ENCODE measurements at places on chromosomes 2 and 18.

GRCh38 chr2:197263077-197263476, 47.5 kb downstream of the ANKRD44 start:
- no peak for DNase-seq

DNA sequence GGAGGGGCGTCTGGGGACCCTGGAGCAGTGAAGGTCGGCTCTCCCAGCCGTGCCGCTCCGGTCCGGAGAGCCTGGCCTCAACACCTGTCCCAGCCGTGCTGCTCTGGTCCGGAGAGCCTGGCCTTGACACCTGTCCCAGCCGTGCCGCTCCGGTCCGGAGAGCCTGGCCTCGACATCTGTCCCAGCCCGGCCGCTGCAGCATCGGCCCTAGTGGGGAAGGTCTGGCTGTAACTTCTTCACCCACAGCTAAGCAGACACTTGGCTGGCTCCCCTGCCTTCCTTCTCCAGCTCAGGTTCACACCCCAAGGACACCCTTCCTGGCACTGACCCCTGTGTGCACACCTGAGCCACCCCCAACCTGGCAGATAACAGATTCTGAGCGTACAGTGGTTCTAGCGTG, 4.6 kb downstream of the KCNG2 start:
- no peak for DNase-seq

DNA sequence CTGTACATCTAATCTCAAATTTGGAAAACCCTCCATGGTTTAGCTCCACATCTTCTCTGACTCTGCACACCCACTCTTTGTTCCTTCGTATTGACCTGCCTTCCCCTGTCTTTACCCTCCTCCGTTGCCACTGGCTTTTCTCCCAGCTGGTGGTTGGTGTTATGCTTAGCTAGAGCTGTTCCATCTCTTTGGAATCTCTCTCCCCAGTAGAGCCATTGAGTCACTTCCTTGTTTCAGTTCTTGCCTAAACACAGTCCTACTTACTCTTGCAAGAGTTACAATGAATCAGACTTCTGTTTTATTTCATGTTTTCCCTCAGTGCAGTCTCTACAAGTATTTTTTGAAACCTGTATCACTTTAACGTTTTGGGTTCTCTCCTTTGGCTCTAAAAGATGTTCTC, 263.9 kb downstream of the LTBP1 start:
- no peak for DNase-seq

DNA sequence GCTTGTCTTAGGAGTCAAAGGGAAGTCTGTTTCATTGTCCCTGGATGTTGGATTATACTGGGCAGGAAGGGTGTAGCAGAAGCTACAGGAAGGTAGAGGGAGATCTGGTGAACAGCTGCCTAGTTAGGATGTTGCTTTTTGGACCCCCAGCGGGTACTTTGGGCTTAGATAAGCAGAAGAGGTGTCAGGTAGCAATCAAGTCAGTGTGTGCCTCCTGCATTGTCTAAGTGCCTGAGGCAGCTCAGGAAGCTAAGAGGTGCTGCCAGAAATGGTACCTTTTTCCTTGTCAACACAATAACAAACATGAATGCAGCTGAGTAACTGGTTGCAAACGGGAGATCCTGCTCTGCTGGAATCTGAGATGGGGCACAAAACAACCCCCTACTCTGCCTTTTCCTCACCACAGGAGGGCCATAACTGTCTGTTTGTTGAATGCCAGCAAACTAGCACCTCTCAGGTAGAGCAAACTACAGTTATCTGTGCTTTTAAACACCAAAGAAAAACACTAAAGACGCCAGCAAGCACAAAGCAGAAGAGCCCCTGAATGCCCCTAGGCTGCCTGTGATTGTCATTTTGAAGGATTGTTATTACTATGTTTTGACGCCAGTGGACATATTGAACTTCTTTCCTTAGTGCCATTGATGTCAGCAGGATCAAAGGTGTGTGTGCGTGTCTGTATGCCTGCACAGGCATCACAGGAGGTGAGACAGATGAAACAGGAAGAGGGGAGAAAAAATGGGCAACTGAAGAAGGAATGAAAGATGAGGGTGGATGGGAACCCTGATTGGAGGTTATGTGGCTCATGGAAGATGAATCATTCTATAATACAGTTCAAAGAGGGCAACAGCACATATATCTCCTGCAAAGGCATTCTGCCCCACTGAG, 151.4 kb downstream of the ETAA1 start:
- peak; percentile 1 for DNase-seq

GRCh38 chr2:48328159-48328809, 201.7 kb upstream of the STON1 start:
- no peak for DNase-seq

DNA sequence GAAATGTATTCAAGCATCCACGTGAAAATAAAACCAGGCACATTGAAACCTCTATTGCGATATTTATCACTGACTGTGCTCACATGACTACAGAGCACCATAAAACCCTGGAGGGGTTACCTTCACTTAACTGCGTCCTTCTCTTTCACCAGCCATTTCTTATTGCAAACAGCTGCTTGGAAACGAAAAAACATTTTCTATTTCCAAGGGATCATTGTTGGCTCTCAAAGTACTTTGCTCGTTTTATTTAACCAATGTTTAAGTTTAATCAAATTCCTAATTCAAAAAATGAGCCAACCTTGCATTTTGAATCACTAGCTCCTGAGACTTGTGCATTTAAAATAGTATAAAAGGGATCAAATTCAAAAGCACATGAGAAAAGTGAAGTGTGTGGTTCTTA, 134.4 kb downstream of the OSR1 start:
- DNase-seq: no peak

- peak; percentile 75 for DNase-seq
Measured at GRCh38 chr2:96856776-96857666, 795 bp downstream of the ANKRD39 start.

All from NCI-H146 (cell line).